HEK293T (cell line): ENCODE measurements at places on chromosomes 4 and X.

- no peak for DNase-seq
Measured at GRCh38 chr4:1395941-1396805, 10.1 kb downstream of the NKX1-1 start.

DNA sequence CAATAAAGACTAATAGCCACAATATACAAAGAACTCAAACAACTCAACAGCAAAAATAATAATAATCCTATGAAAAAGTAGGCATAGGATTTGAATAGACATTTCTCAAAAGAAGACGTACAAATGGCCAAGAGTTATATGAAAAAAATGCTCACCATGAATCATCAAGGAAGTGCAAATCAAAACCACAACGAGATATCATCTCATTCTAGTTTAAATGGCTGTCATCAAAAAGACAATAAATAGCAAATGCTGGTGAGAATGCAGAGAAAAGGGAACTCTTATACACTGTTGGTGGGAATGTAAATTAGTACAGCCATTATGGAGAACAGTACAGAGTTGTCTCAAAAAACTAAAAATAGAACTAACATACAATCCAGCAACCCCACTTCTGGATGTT is 18.8 kb downstream of the TLR6 start:
- DNase-seq: no peak

- no peak for DNase-seq
Measured at GRCh38 chrX:119502727-119503483, 34.7 kb downstream of the SLC25A5 start.

- no peak for DNase-seq
Measured at GRCh38 chrX:40279762-40280161, 182.0 kb upstream of the BCOR start.

DNA sequence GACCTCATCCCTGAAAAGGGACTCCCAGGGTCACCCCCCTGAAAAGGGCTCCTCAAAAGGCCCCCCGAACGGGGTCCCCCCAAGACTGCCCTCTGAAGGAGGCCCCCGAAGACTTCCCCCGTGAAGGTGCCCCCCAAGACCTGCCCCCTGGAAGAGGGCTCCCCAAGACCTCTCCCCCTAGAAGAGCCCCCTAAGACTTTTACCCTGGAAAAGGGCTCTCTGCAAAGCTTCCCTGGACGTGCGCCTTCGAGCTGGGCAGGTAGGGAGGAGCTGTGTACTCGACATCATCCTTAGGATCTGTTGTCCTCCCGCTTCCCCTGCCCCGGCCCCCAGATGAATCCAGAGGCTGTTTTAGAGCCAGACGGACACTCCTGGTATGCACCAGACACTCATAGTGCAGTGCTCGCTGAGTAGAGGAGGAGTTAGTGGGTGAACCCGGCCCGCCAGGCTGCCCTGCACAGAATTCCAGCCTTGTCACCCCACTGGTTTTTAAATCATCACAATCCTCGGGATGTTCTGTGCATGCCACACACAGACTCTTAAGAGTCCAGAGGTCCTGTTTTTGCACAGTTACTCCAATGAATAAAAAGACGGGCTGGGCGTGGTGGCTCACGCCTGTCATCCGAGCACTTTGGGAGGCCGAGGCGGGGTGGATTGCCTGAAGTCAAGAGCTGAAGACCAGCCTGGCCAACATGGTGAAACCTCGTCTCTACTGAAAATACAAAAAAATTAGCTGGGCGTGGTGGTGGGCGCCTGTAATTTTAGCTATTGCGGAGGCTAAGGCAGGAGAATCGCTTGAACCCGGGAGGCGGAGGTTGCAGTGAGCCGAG is 5.7 kb upstream of the SLC25A6 start:
- no peak for DNase-seq

- DNase-seq: peak; percentile 10
Measured at GRCh38 chr4:183960962-183961541, 55.9 kb downstream of the STOX2 start.

- DNase-seq: no peak
Measured at GRCh38 chr4:94897023-94897422, 139.3 kb downstream of the BMPR1B start.

DNA sequence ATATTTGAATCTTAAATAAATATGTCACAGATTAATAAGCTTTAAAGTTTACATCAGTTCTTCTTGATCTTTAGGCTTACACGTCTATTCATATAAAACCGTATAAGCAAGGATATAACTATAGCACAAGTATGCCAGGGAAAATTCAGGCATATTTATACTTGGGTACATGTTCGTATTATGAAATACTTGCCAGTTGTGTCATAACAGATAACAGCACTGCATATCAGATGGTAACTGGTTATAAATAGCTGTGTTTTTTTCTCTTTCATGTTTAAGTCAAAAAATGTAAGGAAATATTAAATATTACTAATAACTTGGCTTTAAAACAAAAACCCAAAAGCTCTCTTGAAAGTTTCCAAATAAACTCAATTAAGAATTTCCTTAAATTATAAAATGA is 17.5 kb downstream of the BRWD3 start:
- DNase-seq: no peak

GRCh38 chr4:13543839-13544605 is at the start of gene NKX3-2:
Gene NKX3-2, minus strand, starts transcription at chr4:13544508. Its CDS starts 94 bp downstream, at chr4:13544414.
- DNase-seq: peak; percentile 61

GRCh38 chr4:2247128-2248043 is 5.5 kb upstream of the HAUS3 start:
- no peak for DNase-seq
